ENCODE measurements at places on chromosomes 3 and 15. TPM values are rescaled to one million over a fixed set of nuclear protein-coding genes. Genes with fewer than 3 reads are reported as not detected.
A peak's percentile ranks its signal among the peaks of the same experiment; 100 is the strongest.

GRCh38 chr3:154168998-154169795 is 48.0 kb downstream of the ARHGEF26 start:
- no peak for DNase-seq

GRCh38 chr3:42672515-42672914 is 12.8 kb upstream of the KLHL40 start:
- no peak for DNase-seq

DNA sequence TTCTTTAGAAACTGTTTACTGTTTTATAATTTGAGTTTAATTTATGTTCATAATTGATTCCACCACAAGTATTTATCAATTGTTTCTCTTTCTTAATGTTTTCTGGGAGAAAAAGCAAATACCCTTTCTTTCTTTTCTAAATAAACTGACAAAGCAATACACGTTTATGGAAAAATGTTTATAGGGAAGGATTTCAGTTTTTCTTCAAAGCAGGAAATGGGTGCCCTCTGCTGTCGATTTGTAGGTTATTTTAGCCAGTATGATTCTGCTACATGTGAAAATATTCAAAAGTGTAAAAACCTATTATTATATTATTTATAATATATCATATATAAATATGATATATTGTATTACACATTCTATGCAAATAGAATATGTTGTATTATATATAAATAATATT is 921.0 kb upstream of the ROBO1 start:
- DNase-seq = peak; percentile 2

DNA sequence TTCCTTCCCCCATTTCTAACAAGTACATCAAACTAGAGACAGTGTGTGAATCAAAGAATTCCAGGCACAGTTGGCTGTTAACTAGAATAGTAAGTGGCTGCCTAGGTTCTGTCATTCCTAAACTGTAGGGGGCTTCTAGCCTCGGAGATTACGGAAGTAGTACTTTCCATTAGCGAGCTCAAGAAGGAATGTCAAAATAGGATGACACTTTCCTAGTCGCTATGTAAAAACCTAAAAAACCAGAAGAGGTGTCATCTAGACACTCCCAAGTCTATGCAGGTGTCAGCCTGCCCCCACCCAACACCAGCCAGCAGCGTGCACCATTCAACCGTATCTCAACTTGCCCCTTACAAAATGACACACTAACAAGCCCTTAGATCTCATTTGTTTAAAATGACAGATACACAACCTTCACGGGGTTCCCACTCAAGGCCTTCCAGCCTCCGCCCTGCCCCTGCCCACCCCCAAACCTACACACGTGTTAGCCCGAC is 874 bp downstream of the INO80 start:
- DNase-seq = peak; percentile 11

GRCh38 chr3:174192471-174192870 is 666.7 kb upstream of the NAALADL2 start:
- no peak for DNase-seq

GRCh38 chr3:150770681-150771080 is 7.7 kb upstream of the SIAH2 start:
- DNase-seq = no peak

- DNase-seq = no peak
Measured at GRCh38 chr3:195005759-195006510, 265.0 kb downstream of the XXYLT1 start.

GRCh38 chr3:31710123-31710803 is 177.5 kb downstream of the STT3B start:
- DNase-seq = peak; percentile 38

DNA sequence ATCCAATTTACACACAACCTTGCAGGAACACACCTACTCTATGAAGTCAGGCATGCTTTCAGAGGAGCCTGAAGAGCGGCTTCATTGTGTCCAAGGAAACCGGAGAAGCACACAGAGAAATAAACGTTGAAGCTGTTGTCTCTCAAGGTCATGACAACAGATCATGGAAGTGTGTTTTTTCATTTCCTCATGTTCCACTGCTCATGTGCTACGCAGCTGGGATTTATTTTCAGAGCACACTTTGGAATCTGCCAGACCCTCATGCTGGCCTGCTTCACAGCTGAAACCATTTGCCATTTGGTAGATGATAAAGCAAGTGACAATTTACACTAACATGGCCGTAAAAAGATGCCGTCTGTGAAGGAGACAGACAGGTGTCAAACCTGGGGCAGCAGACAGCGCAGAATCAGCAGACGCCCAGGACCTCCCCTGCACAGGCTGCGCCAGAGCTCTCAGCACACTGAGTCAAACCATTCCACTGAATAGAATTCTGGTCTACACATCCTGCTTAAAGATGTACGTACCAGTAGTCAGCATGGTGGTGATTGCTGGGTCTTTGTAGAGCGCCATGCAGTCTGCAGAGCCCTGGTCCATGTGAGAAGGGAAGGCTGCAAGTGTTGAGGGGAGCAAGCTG is 99.3 kb downstream of the ARNT2 start:
- no peak for DNase-seq

DNA sequence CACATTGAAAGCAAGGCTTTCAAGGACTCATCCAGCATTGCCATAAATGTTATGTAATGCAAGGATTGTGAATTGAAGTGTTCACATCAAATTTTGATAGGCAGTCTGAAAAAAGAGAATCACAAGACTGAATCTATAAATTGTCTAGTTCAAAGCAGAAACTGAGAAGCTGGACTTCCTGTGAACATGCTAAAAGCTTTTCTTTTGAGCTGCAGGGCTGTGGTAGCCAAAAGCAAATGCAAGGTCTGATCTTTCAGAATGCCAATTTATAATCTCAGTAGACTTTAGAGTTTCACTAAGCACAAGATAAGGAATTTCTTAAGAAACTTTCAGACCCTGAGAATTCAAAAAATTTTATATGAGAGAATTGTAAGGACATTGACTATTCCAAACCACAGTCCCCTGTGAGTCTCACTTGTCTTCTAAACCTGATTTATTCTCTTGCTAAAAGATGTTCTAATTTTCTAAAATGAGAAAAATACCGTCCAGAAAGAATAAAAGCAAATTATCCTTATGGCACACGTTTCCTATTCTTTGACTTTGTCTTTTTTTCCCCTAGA is 1700.3 kb downstream of the OTOL1 start:
- no peak for DNase-seq

DNA sequence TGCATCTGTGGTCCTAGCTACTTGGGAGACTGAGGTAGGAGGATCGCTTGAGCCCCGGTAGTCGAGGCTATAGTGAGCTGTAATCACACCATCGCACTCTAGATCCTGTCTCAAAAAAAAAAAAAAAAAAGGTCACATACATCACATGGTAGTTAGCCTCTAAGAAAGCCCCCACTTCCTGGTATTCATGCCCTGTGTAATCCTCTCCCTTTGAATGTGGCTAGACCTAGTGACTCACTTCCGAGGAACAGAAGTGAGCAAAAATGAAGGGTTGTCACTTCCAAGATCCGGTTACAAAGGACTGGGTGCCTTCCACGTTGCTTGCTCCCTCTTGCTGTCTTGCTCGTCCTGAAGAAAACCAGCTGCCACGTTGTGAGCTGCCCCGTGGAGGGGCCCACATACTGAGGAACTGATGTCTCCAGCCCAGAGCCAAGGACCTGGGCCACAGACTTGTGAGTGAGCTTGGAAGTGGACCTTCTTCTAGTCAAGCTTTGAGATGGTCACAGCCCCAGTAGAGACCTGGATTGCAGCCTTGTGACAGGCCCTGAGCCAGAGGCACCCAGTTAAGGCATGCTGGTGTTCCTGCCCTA is 12.6 kb upstream of the LCTL start:
- peak; percentile 55 for DNase-seq

GRCh38 chr3:99799422-99799821 is 18.2 kb upstream of the CMSS1 start:
- no peak for DNase-seq

DNA sequence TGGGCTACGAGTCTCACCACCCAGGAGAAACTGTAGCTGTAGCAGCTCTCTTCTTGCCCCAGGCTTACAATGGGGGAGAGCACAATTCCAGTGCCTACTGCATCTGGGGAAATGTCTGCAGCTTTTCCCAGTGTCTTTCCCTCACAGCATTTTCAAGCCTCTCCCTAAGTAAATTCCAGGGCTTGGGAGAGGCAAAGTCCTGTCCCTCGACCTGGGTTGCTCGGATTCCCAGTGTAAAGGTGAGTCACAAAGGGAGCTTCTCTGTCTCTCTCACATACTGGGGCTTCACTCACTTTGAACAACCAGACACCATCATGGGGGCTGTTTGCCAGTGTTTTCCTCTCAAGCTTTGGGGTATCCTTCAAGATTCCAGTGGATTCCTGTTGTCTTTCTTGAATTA is 689.4 kb upstream of the NAALADL2 start:
- no peak for DNase-seq

DNA sequence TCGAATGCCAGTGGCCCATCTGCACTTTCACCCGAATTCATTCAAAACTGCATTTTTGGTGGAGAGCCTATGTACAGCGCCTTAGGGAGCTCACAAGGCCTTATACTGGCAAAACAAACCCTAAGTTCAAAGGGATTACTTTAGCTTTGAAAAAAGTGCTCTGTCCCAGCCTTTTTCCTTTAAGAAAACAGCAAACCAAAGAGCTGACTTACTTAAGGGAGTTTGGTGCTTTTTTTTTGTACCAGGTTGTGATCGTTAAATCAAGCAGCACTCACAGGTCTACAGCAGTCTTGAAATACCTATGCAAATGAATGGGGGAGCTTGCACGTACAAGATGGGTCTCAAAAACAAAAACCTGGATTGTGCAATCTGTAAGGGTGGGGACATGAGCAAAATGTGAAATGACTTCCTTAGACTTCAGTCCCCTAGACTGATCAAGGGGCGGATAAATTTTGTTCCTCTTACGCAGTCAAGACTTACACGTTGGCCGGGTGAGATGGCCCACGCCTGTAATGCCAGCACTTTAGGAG is 11.6 kb upstream of the PIK3CB start:
- DNase-seq = no peak

GRCh38 chr3:42983927-42984326 is 4.8 kb downstream of the GASK1A start:
- no peak for DNase-seq

DNA sequence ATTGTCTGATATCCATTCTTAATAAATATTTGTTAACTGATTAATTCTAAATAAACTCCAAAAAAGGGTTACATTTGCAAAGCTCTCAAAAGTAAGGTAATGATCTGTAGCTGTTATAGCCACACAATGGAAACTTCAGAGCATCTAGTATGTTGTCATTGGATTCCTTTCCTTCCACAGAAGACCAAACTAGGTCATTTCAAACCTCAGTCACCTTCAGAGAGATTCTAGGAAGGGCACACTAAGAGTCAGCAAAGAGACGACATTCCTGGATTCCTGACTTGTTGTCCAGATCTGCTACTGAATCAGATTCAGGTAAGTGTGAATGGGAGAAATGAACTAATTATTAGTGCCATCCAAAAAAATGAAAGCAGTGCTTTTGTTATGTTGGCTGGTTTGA is 3.0 kb upstream of the COL8A1 start:
- DNase-seq = no peak

GRCh38 chr15:61892140-61892539 is 168.1 kb downstream of the VPS13C start:
- no peak for DNase-seq

DNA sequence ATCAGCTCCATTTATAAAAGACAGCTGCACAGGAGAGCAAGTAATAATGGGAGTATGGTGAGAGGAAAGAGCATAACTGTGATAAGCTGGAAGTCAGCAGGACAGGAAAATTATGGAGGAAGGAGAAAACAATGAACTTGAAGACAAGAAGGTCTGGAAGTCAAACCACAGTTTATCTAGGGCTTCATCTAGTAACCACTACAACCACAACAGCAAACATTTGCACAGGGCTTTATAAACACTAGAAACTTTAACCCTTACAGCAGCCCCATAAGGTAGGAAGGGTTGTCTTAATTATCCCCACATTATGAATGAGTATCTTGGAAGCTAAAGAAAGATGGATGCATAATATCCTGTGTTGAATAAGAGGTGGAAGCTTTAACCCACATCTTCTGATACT is 820.8 kb downstream of the IGSF11 start:
- no peak for DNase-seq

GRCh38 chr15:87348746-87349145 is 907.8 kb downstream of the NTRK3 start:
- DNase-seq = peak; percentile 66

DNA sequence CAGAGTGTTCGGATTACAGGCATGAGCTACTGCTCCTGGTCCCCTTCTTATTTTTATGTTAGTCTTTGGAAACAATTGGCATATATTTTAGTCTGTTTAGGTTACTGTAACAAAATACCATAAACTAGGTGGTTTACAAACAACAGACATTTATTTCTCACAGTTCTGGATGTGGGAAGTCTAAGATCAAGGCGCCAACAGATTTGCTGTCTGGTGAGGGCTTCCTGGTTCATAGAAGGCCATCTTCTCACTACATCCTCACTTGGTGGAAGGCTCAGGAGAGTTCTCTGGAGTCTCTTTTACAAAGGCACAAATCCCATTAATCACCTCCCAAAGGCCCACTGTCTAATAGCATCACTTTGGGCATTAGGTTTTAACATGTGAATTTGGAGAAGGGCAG is 101.0 kb downstream of the APBA2 start:
- DNase-seq = no peak

DNA sequence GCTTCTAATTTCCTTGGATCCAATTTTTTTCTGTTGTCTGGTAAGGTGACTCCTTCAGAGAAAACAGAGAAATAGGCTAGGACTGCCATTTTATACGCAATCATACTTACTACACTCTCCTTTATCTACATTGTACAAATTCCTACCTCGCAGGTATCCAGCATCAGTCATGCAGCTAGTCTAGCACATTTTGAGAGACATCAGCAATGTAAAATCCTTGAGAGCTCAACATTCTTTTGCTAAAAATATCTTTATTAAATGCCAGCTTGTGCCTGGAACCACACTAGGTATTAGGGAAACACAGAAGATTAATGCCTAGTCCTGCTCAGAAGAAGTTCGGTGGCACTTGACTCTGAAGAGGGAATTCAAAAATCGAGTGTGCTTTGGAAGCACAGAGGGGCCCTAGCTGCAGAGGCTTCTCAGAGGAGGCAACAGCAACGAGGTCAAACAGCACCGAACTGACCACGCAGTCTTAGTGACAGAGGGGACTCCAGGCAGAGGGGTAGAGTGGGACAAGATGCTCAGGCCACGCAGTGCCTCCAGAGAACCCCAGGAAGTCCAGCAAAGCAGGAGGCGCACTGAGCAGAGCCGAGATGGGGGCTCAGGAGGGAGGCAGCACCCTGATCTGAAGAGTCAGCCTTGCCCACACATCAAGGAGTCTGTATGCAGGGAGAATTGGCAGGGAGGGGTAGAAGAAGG is 3.5 kb downstream of the FAM174B start:
- DNase-seq = no peak

GRCh38 chr15:48406911-48407310 is 75.7 kb downstream of the DUT start:
- no peak for DNase-seq

- no peak for DNase-seq
Measured at GRCh38 chr3:9820946-9821345, 10.9 kb downstream of the TTLL3 start.

- peak; percentile 50 for DNase-seq
Measured at GRCh38 chr3:17023006-17023664, 138.4 kb downstream of the PLCL2 start.

Gene CHAC1
- 4.7 TPM for total RNA-seq

Gene SMAD6
- total RNA-seq = 37.9 TPM

Gene RAF1
- 115 TPM for total RNA-seq

Gene MESP2
- total RNA-seq = not detected

Gene HAUS2
- 54.5 TPM for total RNA-seq

Gene ALDH1A2
- total RNA-seq = not detected

Gene RASGRF1
- total RNA-seq = 2.1 TPM

Gene LOXL1
- 92.8 TPM for total RNA-seq

Gene EFL1
- total RNA-seq = 24.4 TPM

Gene PTH1R
- total RNA-seq = 4.9 TPM

Gene LRRC34
- not detected for total RNA-seq

Gene DUOXA1
- total RNA-seq = not detected
